ENCODE measurements at places on chromosomes 2 and 18. TPM values are rescaled to one million over a fixed set of nuclear protein-coding genes. Genes with fewer than 3 reads are reported as not detected.
A peak's percentile ranks its signal among the peaks of the same experiment; 100 is the strongest.

DNA sequence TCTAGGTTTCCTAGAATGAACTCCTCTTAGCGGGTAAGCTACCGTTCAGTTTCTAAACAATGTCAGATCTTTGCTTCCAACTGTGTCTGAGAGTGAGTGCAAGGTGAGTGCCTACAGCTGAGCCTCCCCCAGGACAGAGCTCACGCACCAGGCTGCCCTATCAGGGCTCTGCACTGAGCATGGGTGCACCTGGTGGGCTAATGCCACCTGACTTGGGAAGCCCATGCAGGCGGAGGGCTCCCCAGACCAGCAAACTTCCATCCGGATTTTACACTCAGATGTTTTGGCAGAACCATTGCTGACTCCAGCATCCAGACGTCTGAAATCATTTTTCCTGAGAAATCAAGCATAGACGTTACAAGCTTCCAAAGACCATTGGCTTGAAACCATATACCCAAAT lies 16.1 kb upstream of the MLPH start:
- DNase-seq, result no peak

DNA sequence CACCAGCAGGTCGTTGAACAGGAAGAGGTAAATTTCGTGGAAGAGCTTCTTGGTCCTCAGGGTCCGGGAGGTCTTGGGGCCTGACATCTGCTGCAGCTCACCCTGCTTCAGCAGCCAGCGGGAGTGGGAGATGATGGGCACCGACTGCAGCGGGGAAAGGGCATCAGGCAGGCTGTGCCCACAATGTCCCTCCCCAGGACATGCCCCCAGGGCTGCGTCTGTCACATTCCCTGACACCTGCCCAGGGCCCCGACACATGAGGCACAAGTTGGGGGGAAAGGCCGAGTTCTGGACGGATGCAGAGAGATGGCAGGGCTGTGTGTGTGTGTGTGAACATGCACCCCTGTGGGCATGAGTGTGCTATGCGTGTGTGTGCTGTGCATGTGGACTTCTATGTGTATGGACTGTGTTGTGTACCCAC lies 13.9 kb downstream of the SNORC start:
- peak; percentile 31 for DNase-seq

GRCh38 chr2:134127496-134127895 lies 126.4 kb upstream of the MGAT5 start:
- peak; percentile 67 for DNase-seq

DNA sequence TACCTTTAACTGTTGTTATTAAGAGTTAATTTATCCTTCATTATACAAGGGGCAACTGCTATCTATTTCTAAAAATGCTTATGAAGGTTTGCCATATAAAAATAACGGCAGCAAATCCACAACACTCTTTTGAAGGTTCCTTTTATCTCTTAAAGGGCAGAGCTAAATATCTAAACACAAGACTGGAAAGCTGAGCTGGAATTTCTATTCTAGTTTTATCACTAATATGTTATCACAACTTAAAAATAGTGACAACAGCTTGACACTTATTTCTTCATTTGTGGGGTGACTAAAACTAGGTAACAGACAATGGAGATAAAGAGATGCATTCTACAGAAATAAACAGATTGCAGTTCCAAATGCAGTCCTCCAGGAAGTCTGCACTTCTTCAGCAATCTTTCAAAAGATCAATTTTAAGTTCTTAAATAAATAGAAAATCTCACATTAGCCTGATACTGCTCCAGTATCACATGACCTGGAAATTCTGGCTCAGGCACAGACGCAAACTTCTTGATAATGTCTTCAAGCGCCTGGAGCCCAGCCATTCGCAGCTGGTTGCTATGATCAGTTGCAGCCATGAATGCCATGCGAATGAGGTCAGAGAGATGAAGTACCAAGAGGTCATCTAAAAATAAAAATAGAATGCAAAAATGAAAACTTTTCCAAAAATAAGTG lies 54.0 kb upstream of the STRN start:
- DNase-seq, result no peak

- DNase-seq, result no peak
Measured at GRCh38 chr2:58749041-58749440, 507.9 kb upstream of the FANCL start.

DNA sequence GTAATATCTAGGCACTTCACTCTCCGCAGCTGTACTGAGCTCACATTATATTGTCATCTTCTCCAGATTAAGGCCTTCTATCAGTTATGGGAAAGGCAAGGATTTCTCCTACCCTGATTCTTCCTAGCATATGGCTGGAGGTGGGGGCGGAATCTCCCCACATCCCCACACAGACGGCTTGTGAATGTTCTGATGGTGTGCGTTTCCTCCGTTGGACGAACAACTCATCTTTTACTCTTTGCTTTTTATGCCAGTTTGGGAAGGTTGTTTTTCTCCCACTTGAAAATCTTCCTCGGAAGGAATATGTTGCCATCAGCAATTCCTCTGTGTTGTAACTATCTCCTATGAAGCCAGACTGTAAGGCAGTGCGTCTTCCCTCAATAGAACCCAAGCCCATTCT lies 24.3 kb downstream of the KLHL29 start:
- no peak for DNase-seq

DNA sequence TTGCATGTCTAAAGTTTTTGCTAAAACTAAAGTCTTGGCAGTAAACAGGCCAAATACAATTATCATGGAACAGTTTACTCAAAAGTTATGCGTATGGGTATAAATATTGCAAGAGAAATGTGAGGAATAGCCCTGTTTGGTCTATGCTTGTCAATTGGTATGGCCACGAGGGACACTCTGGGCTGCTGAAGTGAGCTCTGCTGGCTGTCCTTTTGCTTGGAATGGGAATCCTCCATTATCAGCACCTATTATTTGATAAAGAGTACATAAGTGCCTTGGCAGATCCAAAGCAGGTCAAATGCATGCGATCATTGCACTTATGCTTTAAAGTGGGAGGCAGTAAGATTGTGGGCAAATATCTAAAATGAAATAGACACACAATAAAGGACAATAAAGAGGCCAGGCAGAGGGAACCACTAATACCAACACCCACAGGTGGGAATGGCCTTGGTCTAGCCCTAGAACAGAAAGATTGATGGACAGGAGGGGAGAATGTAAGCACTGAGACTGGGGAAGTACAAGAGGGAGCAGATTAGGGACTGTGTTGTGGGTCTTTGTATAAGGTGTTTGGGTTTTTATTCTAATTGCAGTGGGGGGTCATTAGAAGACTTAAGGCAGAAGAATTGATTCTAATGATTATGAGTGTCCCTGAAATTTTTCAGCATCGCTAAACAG lies 60.0 kb upstream of the NOSTRIN start:
- no peak for DNase-seq

- peak; percentile 70 for DNase-seq
Measured at GRCh38 chr2:134207589-134208209, 46.2 kb upstream of the MGAT5 start.

The ERBB4 gene
- not detected for total RNA-seq

The SCG2 gene
- total RNA-seq, result 5.1 TPM

The TCF23 gene
- not detected for total RNA-seq

The STPG4 gene
- not detected for total RNA-seq

The PPP1R1C gene
- not detected for total RNA-seq

The HJURP gene
- 10.7 TPM for total RNA-seq

The LONRF2 gene
- 2.5 TPM for total RNA-seq

Data from Peyer's patch (tissue), 4 donors.